NCI-H526 (cell line): ENCODE measurements at places on chromosomes 11 and 22.

GRCh38 chr11:129440028-129440713 is 64.5 kb downstream of the BARX2 start:
- DNase-seq = no peak

DNA sequence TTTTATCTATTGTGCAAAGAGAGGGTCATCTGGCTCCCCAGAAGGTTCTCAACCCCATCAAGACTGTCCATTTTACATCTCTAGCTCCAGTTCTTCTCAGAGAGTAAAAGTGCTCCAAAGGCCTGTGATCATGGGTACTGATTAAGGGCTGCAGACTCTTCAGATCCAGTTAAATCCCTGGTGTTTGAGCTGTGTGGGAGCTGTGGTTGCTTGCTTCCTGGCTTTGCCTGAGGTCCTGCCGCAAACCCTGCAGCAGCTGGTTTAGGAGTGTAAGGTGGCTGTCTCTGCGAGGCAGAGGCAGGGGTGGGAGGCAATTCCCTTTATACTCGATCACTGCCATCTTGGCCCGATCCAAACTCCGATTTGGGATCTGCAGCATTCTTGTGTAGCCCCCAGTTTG is 1.2 kb downstream of the MRPL17 start:
- no peak for DNase-seq

DNA sequence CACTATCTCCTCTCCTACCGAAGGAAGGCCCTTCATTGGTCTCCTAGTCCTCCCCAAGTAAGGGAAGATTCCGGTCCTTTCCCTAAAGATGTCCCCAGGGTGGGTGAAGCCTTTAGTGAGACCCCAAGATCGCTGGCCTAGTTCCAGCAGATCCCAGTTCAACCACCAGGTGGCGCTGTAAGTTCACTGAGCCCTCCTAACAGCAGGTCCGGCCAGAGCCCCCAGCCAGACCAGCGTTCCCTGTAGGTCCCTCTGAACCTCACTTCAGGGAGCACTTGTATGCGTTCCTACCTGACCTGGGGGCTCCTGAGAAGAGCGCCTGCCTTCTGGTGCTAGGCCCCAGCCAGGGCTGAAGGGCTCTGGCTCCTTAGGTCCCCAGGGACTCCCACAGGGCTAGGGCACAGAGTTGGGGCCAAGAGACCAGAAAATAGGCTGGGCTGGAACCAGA is 38.1 kb downstream of the LMO1 start:
- peak; percentile 6 for DNase-seq

- DNase-seq = no peak
Observed at GRCh38 chr11:8271106-8271886, 7.6 kb upstream of the LMO1 start.

DNA sequence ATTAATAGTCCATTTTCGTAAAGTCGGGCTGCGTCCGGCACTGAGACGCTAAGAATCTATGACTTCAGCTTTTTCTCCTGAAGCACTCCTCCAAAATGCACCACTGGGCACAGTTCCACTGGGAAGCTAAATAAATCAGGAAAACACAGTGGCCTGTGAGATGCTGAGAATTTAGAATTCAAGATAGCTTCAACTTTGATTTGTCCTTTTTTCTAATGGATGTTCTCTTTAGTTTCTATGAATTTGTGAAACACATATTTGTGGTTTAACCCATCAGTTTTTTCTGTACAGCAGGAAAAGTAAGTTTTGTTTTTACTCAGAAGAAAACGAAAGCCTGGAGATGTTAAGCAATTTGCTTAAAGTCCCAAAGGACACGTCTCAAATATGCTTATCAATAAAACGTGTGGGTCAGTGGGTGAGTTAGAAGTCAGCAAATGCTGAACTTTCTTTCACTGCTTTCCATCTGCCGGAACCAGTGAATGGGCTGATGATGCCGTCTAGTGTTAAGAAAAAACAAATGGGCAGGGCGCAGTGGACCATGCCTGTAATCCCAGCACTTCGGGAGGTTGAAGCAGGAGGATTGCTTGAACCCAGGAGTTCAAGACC is 40.7 kb upstream of the CLMP start:
- DNase-seq = no peak

GRCh38 chr11:70384566-70385152 is 13.7 kb upstream of the CTTN start:
- DNase-seq = no peak

DNA sequence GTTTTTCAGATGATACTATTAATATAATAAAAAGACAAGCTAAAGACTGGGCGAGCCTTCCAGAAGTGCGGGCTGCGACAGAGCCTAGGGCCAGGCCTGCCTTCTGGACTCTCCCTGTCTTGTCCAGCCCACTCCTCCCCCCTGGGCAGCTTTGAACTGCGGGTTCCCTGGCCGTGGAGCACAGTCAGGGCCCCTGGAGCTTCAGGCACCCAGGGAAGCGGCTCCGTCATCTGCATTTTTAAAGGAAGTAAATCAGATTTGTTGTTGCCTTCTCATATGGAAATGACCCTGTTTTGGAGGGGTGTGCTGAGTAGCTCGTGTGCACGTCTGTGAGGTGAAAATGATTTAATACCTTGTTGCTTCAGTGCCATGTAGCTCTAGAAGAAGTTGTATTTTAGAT is 265.3 kb downstream of the TBC1D22A start:
- DNase-seq = no peak

DNA sequence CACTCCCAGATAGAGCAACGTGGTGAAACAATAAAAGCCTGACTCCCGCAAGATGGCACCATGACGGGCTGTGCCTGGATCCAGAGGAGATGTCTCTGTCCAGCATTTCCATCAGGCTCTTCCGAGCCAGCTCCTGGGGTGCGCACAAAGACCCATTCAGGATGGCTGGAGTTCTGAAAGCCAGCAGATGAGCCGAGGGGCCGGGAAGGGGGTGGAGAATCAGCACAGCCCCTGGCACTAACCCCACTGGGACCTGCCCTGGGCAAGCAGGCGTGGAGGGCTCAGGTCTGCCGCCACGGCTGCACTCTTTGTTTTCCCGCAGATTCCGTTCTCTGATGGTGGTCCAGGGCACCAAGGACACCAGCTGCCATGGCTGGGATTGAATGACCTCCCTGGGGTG is 97.2 kb upstream of the BLID start:
- no peak for DNase-seq

GRCh38 chr11:124656774-124657630 is 16.5 kb downstream of the SIAE start:
- DNase-seq = peak; percentile 86

DNA sequence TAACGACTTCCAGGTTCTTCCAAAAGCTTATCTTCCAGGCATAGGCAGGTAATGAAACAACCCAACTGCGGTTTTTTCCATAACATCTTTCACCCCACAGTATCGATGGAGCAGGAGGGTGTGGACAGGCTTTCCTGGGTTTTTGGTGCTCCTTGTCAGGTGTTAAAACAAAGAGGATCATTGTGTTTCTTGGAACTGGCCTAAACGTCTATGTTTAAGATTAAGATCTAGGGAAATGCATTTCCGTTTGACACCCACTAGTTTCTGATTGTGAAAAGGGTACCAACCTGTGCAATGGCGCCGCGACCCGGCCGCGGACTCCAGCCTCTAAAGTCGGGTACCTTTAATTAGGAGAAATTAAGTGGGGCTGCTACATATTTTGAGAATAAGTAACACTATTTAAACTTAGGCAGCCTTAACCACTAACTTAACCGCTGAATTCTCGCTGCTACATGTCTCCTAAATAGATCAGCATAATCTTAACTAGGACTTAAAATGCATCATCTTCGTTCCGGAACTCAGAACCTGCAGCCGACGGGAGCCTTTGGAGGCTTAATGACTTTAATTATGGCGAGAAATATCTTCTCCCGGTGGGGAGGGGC is 31.5 kb downstream of the C22orf31 start:
- peak; percentile 81 for DNase-seq

DNA sequence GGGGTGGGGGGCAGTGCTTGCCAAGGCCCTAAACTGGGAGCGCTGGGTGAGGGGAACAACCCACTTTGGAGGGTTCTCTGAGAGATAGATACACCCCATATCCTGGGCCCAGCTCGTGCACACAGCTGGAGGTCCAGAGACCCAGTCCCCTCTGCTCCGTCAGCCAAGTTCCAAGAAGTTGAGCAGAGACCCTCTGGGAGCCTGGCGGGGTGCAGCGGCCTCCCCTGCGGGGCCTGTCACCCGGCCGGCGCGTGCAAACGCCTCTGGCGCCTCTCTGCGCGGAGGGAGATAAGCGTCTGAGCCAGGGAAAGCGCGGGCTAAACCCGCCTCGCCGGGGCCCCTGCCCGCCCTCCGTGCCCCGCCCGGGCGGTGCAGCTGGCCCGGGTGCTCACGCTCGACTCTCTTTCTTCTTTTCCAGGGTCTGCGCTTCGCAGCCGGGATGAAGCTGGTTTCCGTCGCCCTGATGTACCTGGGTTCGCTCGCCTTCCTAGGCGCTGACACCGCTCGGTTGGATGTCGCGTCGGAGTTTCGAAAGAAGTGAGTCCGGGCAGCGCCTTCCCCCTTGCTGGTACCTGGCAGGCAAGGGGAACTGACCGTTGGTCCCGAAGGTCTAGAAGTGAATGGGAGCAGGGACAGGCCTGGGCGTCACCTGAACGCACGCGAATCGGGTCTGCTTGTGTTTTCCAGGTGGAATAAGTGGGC is 540 bp downstream of the ADM start:
- DNase-seq = peak; percentile 85

DNA sequence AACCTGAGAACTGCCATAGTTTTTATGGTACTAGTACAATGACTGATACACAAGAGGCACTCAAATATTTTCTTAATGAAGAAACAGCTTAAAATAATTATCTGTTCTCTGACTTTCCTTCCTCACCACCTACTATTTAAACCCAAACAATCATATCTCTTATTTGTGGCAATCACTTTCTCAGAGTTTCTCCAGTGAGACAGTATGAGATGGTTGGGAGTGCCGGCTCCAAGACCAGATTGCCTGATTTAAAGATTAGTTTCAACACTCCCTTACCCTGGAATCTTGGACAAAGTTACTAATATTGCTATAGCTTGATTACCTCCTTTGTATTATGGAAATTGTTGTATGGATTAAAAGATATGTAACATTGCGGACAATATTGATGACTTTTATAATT is 5.7 kb upstream of the CEP126 start:
- DNase-seq = no peak

DNA sequence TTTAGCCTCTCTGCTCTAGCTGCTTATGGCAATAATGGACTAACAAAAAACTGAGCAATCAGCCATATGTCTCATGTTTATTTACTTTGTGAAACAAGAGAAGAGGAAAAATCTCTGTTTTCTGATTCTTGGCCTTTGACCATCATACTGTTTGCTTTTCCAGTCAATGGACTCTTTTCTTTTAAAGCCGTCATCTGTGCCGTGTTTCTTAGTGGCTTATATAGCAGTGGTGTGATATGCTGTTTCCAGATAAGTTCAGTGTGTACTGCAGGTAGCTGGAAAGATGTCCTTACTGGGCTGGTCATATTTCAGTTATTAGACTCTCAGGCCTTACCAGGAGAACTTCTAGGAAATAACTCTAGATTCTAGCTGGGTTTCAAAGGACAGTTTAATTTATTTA is 33.6 kb upstream of the TECTA start:
- peak; percentile 37 for DNase-seq

DNA sequence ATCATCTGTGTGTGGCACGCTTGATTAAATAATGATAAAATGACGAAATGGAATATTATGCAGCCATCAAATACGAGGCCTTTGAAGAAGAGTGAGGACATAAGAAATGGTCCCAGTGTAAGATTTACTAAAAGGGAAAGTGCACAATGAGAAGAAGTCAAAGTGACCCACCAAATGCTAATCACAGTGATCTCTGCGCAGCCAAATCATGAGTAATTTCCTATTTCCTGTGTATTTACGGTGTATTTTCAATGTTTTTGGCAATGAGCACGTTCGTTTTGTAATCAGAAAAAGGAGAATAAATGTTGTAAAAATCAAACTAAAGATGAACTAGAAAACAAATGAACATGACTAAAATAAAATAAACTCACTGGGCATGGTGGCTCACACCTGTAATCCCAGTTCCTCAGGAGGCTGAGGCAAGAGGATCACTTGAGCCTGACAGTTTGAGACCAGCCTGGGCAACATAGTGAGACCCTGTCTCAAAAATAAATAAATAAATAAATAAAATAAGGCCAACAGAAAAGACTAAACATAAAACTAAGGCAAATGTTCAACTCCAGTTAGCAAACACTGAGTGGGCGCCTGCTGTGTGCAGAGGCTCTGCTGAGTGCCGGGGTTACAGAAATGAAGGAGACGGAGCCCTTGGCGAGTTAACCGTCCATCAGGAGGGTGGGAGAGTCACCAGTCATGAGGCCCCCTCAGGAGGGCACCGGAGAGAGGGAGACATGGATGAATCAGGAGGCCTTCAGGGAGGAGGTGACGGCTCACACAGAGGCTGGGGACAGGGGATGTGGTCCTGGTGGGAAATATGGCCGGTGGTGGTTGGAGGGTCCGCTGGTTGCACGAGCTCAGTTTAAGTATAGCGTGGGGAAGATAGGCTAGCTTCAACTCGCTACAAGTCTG is 26.0 kb upstream of the CBX7 start:
- no peak for DNase-seq

- peak; percentile 44 for DNase-seq
Observed at GRCh38 chr11:790721-791564, 1.1 kb upstream of the CEND1 start.

DNA sequence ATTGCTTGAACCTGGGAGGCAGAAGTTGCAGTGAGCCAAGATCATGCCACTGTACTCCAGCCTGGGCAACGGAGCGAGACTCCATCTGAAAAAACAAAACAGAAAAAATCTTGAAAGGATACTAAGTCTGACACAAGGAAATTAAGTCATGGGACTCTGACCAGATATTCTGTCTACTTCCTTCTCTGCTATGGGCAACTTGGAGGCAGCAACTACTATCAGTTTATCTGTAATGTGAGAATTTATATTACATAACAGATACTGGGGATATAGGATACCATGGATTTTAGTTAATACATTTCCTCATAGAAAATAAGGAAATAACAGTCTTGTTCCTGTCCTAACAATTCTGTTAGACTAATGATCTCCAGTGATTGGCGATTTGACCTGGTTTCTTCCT is 1.6 kb upstream of the SGSM3 start:
- no peak for DNase-seq

- no peak for DNase-seq
Observed at GRCh38 chr11:123421589-123421988, 8.5 kb upstream of the GRAMD1B start.

DNA sequence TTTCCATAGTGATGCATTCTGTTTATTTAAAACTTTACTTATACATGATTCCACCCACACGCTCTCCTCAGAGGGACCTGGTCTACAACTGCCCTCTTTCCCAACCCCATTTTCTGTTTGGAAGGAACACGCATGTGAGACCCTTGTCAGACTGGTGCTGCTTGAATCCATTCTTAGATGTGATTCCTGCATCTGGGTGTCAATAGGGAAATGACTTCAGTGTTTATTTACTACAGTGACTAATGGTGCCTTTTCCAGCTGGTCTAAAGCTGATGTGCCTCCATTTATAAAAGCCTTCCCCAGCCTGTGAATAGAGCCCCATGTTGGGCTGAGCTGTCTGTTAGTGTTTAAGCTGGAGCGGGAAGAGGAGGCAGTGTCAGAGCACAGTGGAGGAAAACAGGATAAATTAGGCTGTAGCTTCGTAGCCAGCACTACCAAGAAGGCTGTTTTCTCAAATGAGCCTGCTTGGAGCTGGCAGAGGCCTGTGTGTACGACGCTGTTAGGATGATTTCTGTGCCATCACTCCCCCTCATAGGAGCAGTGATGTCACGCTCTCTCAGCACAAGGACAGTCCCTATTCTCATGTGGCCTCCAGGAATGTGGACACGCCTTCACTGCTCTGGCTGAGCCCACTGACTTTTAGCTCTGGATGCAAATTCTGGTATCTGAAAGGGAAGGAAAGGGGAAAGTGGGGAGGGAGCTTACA is 18.9 kb upstream of the C11orf96 start:
- DNase-seq = peak; percentile 69

- no peak for DNase-seq
Observed at GRCh38 chr11:62153087-62153395, 29.2 kb downstream of the INCENP start.
